GM12892 (cell line): ENCODE measurements at places on chromosomes 3 and 15.

DNA sequence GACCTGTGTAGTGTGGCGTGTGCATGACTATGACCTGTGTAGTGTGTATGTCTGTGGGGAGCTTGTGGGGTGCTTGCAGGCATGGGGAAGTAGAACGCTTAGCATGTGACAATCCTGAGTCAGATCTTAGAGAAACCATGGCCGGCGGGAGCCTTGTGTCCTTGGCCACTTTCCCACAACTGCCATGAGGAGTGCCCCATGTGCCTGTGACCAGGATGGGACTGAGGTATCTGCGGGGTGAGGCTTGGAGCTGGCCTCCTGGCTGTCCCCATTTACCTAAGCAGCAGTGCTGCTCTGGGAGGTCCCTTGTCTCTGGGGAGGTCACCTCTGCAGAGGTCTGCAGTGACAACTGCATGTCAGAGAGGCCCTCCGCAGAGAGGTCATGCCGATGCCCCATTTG lies 23.6 kb downstream of the TRPM1 start:
- DNase-seq, result no peak

DNA sequence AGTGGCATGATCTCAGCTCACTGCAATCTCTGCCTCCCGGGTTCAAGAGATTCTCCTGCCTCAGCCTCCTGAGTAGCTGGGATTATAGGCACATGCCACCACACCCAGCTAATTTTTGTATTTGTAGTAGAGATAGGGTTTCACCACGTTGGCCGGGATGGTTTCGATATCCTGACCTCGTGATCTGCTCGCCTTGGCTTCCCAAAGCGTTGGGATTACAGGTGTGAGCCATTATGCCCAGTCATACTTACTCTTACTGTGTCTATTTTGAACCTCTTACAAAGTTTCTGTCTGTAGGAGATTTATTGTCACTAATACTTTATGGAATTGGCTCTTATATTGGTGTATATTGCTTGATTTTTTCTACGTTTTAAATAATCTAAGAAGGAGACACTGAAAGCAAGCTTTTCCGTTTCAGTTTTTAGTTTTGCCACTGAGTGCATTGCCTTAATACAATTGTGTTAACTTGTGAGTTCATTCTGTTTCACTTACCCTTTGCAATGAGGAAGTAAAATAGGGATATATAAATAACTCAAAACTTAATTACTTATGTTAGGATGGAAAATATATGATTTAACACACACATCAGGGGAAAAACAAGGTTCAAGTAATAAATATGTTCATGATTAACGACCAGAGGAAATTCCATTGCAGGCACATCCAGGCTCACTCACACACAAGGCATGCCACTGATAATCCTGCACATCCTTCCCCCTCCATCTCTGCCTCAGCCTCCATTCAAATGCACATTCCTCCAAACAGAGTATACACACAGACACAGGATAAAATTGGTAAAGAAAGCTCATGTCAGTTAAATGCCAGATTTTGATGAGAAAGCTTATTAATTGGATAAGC lies 279.3 kb upstream of the RASGRP1 start:
- DNase-seq, result no peak

DNA sequence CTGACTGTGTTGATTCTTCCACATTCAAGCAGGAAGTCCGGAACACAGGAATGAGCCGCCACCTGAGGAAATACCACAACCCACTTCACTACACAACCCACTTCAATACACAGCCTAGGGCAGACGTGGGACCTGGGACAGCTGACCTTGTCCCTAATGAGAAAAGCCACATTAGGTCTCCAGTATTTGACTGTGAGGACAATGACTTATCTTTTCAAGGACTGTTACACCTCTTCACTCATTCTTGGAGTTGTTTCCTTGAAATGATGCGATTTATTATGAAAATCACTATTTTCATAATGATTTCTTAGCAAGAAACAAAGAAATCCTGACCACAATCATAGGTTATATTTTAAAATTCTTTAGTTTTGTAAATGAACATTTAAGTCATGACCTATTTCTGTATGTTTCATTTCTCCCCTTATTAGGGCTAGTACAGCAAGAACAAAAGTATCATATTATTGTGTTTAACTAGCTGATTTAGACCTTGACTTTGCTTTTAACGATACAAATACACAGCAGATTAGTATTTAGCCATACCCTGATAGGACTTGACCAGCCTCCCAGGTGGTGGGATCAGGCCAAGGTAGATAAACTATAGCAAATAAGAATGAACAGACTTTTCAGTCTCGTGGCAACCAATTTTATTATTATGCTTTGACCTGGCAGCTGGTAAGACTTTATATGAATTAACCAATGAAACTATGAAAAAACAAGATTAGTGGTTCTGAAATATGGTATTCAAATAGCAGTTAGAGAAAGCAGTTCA lies 6.0 kb downstream of the RAB27A start:
- DNase-seq, result no peak

- DNase-seq, result no peak
Observed at GRCh38 chr3:46881596-46882376, 4.3 kb downstream of the PTH1R start.

DNA sequence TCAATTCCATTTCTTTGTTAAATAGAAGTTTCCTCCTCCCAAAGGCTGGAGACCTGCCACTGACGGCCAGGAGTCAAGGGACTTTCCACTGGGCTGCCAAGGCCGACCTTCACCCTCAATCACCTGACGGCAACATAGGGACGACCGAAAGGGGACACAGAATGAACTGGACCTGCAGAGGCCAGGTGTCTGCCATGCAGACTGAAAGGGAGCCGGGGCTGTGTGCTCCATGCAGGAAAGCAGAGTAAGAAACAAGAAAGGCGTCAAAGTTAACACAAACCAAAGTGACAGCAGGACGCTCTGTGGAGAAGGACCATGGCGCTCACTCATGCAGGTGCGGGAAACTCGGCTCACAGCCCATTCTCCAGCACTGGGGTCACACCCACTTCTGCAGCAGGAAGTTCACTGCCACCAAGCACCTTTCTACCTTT lies 26.1 kb downstream of the ZXDC start:
- DNase-seq, result no peak

DNA sequence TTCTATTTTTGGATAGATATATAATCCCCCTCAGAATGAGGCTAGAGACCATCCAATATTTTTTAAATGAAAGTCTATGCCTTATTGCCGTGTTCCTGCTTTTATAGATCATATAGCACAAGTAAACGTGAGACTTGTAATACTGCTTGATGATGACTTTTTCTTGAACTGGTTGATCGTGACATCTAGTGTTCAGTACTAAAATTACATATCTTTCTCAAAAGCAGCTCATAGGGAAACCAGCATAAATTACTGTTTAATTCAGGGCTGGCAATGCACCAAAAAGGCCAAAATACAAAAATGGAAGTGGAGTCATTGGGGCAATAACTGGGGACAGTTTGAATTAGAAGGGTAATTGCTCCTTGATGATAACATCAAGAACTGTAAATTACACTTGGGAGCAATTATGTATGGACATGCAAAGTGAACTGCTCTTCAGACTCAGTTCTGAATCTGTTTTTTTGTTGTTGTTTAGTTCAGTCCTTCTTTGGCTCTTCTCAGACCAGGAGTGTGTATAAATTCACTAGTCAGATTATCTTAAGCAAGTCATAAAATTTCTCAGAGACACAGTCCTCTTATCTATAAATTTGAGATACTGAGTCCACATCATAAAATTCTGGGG lies 325.3 kb downstream of the THSD4 start:
- DNase-seq, result no peak

DNA sequence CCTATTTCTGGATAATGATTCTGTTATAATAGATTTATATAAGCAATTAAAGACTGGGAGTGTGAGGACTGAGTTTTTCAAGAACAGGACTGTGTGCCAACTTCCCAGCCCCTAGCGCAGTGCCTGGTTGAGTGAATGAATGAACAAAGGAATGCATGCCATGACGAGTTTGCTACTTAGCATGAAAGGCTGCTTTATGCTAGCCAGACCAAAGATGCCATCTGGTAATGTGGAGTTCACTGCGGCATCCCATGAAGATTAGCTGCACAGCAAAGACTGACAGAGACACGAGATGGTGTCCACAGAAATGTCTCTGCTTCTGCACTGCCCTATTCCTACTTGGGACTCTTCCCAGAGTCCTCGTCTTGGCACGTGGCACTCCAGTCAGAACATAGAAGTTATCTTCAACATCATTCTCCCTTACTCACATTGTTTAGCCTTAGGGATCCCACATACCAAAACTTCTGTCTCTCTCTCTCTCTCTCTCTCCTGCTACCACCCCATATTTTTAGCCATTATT lies 283.9 kb upstream of the CTNNB1 start:
- no peak for DNase-seq

GRCh38 chr3:4478261-4478660 lies 11.2 kb upstream of the SUMF1 start:
- DNase-seq, result no peak

DNA sequence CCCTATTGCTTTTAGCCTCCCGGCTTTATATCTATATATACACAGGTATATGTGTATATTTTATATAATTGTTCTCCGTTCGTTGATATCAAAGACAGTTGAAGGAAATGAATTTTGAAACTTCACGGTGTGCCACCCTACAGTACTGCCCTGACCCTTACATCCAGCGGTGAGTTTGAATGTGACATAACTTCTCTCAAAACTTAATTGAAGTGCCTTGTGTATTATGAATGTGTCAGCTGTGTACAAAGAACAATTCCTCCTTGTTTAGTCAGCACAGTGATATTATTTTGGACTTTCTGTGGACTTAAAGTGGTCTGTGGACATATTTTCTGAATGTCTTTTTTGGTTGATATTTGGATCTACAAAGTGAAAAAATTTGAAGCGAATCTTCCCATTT lies 220 bp downstream of the TP63 start:
- no peak for DNase-seq

GRCh38 chr3:57627976-57628375 lies 30.8 kb upstream of the ARF4 start:
- DNase-seq, result no peak

DNA sequence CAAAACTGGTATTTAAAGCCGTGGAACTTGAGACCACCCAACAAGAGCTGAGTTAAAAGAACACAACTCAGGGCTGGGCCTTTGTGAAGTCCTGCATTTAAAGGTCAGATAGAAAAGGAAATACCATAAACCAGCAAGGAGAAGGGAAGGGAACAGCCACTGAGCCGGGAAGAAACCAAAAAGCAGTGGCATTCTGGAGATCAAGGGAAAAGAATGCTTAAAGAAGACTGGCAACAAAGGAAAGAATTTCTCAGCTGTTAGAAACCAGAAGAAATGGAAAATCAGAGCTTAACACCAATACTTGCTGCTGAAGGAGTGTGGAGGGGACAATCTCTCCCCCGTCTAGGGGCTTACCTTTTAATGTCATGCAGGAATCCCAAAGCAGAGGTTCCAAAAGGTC lies 247.4 kb upstream of the CHRNA7 start:
- no peak for DNase-seq

DNA sequence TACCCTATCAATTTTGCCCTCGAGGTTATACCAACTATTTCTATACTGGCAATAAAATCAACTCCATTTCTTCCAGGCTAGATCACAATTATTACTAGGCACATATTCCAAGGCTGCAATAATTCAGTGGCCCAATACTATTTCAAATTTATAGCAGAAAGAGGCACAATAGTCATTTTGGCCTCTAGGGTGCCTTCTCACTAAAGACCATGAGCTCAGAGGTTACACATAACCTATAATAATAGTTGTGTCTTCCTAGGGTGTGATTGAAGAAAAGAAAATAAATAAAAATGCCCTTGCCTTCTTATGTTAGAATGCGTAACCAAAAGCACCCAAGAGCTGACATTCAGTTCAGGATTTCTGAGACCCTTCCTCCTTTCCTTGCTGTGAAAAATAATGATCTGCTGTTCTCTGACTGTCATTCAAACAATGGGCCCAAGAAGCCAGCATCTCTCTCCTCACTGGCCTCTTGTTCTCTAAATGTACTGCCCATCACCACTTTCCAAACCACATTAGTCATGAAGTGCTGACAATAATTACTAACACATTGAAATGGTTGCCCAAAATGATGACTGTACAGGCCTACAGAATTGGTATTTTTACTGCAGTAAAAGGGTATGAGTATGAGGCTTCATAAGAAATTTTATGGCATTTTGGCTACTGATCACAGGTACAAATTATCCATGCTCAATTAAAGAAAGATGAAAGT lies 244.8 kb downstream of the LRRN1 start:
- DNase-seq, result no peak

DNA sequence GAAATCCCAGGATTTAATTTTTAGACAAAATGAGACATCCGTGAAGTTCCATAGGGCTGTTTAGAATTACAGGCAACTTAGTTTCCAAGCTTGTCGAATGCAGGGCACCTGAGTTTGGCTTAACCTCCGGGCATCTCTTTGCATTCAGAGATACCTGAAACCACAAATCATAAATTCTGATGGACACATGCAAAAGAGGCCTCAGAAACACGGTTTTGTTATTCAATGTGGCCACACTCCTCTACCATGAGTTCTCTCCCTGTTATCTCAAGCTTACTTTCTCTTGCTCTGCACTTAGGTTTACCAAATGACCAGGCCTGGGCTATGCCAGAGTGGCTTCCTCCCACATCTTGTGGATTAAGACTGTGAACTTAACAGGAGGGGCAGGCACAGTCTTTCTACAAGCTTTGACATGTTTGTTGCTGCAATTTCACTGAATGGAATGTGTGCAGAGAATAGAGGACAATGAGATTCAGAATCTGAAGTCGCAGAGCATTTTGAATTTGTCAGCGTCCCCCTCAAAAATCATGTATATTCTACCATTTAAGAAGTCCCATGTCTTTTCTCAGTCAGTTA lies 137.7 kb downstream of the TPRG1 start:
- DNase-seq, result no peak

GRCh38 chr15:30827625-30828303 lies 76.0 kb upstream of the FAN1 start:
- DNase-seq, result no peak

- no peak for DNase-seq
Observed at GRCh38 chr15:35246451-35246850, 161.4 kb upstream of the NANOGP8 start.

- no peak for DNase-seq
Observed at GRCh38 chr15:64635499-64636495, 139.6 kb downstream of the RBPMS2 start.

DNA sequence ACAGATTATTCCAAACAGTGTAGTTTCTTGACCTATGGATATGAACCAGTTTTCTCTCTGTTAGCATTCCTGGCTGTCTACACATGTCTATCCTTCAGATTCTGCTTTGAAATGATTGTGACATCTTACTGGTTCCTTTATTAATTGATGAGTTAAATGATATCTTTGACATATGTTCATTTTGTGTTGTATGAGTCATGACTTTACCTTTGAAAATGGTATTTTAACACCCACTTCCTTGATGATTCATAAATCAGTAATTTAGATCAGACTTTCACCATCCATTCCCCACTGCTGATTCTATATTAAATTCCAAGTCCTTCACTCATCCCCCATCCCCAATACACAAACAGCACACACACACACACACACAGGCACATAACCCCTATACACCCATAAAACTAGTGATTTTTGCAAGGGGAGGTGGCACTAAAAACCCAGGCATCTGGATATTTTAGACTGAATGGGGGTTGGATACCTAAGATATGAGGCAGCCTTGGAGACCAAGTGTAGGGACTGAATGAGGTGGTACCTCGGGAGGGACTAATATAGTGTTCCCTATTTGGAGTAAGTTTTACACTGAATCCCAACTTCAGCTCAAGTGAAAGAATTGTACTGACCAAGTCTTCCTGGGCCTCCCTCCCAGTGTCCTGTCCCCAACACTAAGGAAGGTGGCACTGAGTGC lies 9.7 kb downstream of the CCK start:
- no peak for DNase-seq
